ENCODE measurements at places on chromosomes 2 and 18.

GRCh38 chr2:45459860-45460259 is 151.2 kb downstream of the SRBD1 start:
- DNase-seq: no peak

DNA sequence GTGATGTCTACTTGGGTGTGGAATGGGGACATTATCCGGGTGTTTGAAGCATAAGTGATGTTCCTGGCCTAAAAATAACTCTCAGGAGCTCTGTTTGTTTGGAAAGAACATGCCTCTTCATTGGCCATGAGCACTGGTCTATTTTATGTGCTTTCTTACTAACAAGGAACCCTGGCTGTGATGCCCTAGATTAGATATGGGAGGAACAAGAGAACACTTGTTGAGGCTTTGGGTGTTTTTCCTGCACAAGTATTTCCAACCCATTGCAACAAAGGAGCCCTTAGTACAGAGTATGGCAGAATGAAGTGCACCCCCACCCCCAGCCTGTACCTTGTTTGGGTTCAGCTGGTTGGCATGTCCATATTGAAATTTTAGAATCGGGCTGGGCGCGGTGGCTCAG is 95.9 kb downstream of the SLC4A3 start:
- DNase-seq: no peak

DNA sequence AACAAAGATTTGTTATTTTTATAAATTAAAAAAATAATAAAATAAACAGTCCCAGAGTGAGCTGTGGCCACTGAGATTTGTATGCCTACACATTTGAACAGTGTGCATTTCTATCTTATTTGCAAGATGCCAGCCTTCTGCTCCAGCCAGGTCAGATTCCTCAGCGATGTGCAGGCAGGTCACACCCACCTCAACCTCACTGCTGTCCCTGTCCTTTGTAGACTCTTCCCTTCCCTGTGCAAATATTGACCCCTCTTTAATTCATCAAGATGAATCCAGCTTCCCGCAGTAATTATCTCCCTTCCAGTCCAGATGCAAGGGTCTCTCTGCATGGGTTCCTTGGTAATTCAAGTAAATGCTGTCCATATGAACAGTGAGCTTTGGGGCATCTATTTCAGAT is 256.2 kb downstream of the PIEZO2 start:
- DNase-seq: no peak

DNA sequence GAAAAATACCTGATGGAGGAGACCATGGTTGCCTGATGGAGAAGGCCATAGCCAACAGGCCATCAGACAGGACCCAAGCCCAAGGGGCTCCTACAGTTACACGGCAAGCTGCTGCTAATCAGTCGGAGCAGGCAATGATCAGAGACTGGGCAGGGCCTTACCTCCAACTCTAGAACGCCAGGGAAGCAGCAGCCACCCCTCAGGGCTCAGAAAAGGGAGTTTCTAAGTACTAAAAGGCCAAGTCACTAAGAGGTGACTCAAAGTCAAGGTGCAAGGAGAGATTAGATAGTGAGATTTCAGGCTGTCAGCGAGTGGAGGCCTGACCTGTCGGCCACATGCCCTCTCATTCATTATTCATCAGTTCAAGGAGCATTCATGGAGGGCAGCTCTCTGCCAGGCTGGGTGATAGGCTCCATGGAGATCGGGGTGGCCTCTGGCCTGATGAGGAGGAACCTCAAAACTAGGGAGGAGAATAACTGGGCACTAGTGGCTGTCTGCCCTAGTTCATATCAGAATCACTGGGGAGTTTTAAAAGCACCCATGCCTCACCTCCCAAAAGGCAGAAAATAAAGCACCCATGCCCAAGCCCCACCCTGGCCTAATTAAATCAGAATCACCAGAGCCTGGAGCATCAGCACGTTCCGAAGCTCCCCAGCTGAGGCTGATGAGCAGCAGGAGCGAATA is 3.6 kb downstream of the VIL1 start:
- DNase-seq: no peak

DNA sequence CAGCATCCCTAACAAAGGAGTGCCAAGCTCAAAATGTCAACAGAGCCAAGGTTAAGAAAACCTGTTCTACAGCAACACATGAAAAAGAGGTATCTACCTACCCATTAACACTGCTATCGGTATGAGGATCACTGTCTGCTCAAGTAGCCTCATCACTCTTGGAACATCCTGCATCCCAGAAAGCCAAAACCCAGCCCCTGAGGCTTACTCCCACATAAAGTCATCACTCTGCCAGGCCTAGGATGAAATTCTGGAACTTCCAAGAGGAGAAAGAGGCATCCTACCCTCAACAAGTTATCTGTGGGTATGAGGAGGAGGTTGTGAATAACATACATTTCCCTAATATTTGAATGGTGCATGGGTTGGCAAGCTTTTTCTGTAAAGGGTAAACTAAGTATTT is 25.5 kb downstream of the CDH2 start:
- peak; percentile 56 for DNase-seq

DNA sequence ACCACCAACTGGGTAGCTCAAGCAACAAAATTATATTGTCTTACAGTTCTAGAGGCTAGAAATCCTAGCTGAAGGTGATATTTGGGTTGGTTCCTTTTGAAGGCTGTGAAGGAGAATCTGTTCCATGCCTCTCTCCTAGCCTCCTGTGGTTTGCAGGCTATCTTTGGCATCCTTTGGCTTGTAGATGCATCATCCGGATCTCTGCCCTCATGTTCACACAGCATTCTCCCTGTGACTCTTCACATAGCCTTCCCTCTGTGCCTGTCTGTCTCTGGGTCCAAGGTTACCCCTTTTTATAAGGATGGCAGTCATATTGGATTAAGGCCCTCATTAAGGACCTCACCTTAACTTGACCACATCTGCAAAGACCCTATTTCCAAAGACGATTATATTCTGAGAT is 78.6 kb upstream of the MAP3K20 start:
- no peak for DNase-seq

DNA sequence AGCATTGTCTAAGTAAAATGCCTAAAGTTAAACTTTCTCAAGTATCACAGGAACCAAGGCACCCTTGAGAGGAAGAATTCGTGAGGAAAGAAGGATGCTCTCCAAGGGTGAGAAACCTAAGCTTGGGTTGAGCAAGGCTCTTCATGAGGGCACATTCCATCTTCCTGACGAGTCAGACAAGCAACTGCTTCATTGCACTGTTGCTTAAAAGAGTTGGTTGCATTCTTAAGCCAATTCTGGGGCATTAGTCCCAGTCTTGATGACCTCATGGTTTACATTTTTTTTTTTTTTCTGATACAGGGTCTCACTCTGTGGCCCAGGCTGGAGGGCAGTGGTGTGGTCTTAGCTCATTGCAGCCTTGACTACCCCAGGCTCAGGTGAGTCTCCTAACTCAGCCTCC is 237.5 kb downstream of the ACTR3 start:
- DNase-seq: no peak

DNA sequence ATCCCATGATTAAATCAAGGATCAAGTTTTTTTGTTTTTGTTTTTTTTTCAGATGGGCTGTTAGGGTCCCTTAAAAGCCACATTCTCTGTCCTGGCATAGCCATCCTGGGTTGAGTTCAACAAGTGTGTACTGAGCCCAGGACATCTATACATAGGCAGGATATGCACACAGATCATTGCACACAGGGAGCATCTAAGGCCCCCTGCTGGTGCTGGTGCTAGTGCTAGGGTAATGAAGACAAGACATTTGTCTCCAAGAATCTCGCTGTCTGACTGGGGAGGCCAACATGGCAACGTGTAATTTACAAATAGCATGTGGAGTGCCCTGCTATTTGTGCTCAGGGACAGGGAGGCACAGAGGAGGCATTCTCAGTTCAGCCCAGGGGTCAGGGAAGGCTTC is 124.5 kb downstream of the VAPA start:
- DNase-seq: no peak

DNA sequence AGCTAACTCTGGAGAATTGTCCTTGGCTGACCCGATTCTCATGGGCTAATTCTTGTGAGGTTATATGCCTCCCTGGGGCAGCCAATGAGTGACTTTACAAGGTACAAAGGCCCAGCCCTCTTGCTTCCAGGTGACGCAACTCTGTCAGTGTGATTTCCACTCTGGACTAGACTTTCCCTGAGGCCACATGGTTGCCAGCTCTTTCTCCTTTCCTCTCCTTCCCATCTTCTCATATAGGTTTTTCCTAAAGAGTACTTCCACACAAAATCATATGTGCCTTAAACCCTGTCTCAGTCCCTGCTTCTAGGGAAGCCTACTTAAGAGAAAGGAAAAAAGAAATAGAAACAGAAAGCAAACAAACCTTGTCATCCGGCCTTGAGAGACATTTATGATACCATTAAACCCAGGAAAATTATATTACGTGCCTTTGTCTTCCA is 226.2 kb upstream of the ZSWIM2 start:
- DNase-seq: no peak

DNA sequence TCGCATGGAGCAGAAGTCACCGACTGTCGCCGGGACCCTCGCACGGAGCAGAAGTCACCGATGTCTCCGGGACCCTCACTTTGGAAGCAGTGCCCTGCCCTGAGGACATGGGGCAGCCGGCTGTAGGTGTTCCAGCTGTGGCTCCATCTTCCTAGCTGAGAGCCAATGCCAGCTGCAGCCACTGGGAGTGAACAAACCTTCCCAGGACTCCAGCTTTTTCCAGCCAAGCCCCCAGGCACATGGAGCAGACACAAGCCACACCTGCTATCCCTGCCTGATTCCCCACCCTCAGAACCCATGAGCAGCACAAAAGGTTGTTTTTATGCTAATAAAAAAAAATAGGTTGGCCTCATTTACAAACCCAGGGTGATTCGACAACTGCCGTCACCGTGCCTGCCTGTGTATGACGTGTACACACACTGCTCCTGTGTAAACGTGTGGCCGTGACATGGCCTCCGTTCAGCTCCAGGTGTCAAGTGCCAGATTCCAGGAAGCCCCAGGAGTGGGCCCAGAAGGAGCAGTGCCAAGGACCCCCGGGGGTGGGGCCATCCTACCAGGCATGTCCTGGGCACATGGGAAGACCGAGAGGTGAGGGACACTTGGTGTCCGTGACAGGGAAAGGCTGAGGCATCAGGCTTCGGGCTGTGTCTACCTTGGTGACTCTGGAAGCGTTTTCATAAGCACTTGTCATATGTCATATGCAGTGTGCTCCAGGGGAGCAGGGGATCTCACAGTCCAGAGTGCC is 91.5 kb downstream of the EIPR1 start:
- no peak for DNase-seq

- DNase-seq: no peak
Observed at GRCh38 chr2:189109921-189110397, 69.6 kb downstream of the COL5A2 start.

- peak; percentile 29 for DNase-seq
Observed at GRCh38 chr2:64251497-64252250, 107.5 kb upstream of the PELI1 start.

- no peak for DNase-seq
Observed at GRCh38 chr2:158511706-158512105, 55.0 kb downstream of the PKP4 start.

DNA sequence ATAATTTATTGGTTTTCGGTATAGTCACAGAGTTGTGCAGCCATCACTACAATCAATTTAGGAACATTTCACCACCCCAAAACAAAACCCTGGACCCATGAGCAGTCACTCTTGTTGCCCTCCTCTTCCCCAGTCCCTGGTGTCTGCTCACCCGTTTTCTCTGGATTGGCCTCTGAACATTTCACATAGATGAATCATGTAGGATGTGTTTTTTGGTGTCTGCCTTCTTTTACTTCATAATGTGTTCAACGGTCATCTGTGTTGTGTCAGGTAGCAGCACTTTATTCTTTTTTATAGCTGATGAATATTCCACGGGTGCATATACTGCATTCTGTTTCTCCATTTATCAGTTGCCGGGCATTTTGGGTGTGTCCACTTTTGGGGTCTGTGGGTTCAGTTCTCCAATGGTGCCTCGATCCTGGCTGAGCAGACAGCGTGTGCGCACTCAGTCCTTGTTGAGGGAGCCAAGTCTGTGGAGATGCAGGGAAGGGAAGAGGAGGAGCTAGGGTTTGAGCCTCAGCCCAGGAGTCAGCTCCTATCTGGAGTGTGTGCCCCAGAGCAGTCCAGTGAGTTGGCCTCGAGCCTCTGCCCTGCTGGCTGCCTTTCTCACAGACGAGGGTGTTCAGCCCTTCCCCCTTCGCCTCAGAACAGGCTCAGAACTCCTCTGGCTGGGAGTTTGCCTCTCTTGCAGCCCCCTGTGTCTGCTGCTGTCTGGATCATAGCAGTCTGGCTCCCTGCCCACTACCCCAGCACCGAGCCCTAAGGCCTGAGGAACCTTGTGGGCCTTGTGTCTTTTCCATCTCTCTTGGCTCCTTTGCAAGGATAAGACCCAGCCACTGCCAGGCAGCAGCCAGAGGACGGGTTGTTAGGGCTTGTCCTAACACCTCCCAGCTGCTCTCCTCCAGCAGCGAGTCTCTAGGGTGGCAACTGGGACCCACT is 18.0 kb downstream of the C2orf74 start:
- peak; percentile 80 for DNase-seq

DNA sequence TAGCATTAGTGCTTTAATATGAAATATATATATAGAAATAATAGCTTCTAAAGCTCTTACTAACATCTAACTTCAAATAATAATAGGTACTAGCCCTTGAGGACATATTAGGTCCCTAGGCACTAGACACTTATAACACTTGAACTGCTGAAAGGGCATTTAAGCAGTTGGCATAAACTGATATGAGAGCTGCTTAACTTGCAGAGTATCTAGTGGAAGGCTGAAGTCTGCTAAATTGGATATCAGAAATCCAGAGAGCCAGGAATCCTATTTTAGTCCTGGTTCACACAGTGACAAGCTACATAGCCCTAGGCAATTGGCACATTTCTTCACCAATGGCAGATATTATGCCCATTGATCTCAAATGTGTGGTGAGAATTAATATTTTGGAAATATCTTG is 326.9 kb upstream of the UBE2E3 start:
- no peak for DNase-seq

DNA sequence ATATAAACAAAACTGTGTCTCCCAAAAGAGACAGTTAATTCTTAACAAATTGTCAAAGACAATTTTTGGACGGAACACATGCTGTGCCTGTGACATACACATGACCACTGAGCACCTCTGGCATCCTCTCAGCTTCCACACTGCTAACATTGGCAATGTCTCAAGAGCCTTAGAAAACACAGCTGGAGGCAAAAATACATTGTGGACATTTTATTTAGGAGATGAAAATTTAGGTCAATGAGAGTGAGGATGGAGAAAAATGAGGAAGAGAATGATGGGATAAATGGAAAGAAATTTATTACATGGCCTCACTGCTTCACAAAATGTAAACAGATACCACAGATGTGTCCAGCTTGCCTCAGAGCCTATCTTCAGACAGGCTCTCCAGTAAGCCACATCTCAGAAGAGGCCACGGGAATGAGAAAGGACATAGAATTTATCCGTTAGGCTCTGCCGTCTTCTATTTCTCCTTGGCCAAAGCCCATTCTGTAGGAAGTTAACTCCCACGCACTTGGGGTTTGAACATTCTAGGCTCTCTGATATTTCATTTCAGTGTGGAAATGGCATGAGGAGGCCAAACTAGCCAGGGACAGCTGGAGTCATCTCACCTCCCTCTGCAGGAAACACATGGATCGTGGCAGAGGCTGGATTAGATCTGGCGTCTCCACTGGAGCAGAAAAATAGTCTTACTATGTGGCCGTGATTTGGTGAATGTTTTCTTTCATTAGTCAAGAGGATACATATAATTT is 519.4 kb upstream of the DSEL start:
- no peak for DNase-seq

- no peak for DNase-seq
Observed at GRCh38 chr2:237025090-237025865, 60.4 kb upstream of the COPS8 start.

- DNase-seq: no peak
Observed at GRCh38 chr18:33470216-33470615, 29.7 kb upstream of the CCDC178 start.
